ENCODE measurements at places on chromosomes 3 and 15.

- DNase-seq: no peak
Measured at GRCh38 chr3:22846566-22846965, 356.6 kb upstream of the UBE2E2 start.

GRCh38 chr3:117442566-117442965, 733.0 kb downstream of the TUSC7 start:
- DNase-seq: no peak

GRCh38 chr3:25973122-25973521, 183.2 kb downstream of the OXSM start:
- DNase-seq: no peak

- DNase-seq: no peak
Measured at GRCh38 chr3:57577801-57578200, 19.3 kb downstream of the ARF4 start.

DNA sequence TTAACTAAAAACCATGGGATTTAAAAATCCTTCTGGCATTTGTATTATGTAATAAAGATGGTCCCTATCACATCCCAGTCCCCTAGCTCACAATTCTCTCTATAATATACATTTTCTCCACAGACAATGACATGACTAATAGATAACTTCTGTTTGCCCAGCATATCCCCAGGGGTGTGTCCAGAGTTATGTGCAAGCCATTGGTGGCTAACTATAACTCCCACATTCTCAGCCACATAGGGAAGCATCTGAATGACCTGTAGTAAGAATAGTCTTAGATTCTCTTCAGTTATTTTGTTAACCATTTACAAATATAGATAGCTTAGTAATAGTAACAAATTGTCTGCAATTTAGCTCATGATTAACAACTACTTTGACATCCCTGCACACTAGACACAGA, 52.2 kb upstream of the RBSN start:
- DNase-seq: no peak

GRCh38 chr15:49096090-49096750, 50.0 kb upstream of the SECISBP2L start:
- no peak for DNase-seq

DNA sequence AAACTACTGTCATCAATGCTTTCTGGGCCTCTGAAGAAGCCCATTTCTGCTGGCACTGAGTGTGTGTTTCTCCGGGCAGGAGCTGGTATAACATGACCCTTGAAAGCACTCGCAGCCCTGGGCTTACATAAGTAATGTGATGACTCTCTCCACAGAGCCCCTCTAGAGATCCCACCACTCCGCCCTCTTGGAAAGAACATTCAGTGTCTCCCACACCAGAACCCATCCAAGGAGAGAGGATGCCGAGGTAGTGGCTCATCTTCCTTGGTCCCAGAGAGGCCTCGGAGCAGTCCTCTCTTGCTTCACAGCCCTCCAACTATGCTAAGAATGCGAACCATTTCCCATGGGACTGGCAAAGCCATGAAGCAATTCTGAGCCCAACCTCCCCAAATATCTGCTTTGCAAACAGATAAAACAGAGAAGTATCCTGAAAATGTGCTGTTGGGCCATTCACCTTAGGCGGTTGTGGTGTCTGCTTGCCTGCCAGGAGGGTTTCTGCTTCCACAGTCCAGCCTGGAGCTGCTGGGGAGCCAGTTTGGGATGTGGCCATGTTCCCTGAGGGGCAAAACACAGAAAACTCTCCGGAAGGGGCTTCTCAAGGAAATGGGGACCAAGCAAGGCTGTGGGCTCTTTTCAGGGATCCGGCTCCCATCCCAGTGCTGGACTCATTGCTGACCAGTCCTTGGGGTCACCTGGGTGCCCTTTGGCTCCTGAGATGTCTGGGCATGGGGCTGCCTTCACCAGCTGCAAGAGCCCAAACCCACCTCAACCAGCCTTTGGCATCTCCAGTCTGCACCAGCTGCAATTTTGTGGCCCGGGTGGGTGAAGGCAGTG, 47.3 kb downstream of the AMOTL2 start:
- DNase-seq: no peak

DNA sequence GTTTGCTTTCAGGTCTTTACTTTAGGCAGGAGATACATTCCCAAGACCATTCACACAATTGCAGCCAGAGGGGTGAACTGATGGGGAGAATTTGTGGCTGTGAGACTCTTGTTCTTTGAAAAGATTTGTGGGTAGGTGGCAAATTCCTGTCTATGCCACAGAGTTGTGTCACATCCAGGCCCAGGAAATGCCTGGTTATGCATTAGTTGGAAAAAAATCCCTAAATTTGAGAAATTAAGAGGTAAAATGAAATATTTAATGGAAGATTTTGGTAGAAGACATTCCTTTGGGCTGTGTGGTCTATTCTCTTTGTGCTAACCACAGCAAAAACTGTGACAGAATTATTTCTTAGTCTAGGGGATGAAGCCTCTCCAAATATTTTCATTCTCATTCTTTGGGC, 28.8 kb downstream of the SAMMSON start:
- DNase-seq: no peak

- DNase-seq: no peak
Measured at GRCh38 chr3:178822722-178823121, 248.9 kb downstream of the ZMAT3 start.

DNA sequence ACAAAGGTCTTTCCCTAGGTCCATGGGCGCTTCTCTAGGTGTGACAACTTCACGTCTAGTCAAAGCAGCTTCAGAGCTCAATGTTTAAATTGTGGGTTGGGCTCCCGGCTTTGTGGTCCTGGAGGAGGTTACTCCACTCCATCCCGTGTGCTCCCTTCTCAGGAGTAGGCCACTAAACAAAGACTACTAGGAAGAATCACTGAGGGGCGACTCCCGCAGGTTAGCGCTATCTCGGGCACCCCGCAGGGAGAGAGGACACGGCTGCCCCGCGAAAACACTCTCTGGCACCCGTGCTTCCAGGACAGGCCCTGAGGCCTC, 500 bp downstream of the PARP6 start:
- no peak for DNase-seq

GRCh38 chr3:194169595-194169994, 33.6 kb downstream of the HES1 start:
- no peak for DNase-seq

DNA sequence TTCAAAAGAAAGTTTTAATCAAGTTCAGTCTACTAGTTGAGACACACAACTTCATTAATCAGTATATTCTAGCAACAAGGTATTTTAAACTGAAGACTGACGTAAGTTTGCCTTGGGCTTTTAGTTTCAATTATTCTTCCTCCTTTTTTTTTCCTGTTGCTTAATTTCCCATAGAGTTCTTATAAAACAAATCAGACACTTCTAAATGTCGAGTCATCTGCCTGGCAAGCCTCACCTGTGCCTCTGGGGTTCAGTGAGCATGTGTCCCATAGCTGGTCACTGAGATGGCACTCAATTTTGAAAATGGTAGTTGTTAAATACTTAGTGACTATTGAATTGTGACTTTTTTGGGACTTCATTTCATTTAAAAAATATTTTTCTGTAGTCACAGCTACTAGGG, 27.4 kb downstream of the NKIRAS1 start:
- DNase-seq: no peak

GRCh38 chr3:192642651-192643050, 84.7 kb downstream of the FGF12 start:
- no peak for DNase-seq

DNA sequence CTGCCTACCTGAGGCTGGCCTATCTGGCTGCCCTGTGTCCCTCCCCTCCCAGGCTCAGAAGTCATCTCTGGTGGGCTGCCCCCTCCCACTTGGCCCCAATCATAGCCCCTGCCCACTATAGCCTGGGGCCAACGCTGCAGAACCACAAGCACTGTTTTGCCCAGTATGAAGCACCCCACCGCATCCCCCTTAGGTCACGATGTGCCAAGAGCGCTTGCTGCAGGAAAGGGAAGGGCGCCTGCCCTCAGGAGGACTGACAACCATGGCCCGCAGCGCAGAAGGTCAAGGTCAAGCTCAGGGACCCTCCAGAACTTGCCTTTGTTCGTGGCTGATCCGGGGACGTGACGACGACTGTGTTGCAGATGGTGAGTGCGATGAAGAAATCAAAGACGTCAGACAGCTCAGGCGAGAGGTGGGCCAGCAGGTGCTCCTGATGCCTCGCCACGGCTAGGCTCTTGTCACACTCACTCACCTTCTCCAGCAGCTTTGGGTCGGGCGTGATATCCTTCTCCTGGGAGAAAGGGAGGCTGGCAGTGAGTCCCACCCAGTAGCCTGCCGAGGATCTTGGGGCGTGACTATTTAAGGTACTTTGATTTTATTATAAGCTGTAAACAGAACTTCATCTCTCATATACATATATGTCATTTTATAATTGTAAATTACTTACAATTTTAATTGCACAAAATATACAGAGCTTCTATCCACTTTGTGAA, 146.6 kb downstream of the ATP10A start:
- DNase-seq: no peak

DNA sequence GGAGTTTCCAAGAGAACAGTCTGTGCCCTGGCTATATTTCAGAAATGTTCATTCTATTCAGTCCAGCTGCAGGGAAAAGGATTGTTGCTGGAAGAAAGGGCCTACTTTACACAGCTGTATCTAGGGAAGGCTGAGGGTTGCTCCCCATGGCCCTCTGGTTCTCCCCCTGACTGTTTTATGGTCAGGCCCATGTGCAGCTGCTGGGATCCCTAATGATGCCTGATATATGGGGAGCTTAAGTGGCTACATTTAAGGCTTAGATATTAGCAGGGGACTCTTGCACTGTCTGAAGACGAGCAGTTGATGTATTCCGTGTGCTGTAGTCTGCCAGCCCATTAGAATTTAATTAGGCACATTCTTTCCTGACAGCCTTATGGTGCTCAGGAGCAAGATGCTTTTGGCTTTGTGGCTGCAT, 72.0 kb downstream of the FAM43A start:
- peak; percentile 54 for DNase-seq

DNA sequence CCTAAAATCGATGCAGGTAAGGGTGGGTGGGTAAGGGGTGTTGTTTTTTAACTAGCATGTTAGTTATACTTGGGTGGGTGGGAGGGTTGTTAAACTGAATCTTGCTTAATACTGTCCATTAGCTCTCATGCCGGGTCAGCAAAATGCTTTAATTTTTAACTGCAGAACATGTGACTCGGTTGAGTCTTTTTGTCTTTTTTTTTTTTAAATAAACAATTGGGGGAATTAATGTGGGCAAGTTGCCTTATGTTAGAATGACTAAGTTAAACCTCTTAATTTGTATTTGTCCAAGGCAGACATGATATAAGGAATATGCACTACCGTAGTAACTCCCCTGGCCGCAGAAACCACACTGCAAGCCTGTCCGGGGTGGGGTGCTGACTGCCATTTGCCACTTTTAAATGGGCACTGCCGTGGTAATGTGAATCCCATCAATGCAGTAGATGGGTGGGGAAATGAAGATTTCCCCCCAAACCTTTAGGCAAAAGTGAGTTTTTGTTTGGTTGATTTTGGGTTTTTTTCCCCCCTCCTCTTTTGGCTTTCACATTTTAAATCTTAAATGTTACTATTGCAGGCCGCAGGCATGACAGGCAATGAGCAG, 54.3 kb upstream of the CCR4 start:
- DNase-seq: no peak

GRCh38 chr15:59306520-59307164, 66.0 kb downstream of the MYO1E start:
- no peak for DNase-seq

DNA sequence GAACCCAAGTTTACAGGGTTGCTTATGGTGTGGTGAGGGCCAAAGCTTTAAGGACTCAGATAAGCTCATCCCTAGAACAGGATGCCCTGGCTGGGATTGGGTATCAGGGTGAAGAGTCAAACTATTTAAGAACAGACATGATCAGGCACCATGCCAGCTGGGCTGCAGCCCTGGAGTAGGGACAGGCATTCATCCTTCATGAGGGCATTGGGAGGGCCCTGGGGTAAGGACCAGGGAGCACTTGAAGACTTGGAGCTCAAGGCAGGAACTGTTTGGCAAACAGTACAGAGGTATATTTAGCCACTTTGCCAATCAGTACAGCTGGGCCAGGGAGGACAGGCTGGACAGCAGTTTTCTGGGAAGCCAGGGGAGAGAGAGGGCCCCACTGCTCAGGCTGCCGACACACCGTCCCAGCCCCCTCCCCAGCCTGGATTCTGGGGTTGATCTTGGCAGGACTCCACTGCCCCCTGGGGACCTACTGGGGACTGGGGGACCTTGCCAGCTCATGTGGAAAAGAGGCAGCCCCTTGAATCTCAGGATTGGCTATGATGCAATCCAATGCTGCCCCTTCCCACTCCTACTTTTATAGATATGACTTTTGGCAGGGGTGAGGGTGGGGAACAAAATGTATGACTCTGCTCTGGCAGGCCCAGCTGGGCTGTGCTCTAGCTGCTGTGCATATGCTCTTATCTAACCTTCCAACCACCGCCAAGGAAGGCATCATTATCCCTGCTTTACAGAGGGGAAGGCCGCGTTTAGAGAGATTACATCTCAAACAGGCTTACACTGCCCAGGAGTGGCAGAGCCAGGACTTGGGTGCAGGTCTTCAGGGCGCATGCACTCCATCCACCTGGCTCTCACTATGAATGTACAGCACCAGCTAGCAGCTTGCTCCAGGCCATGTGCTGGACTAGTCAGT, 2.3 kb downstream of the PLA2G4E start:
- DNase-seq: no peak

- peak; percentile 61 for DNase-seq
Measured at GRCh38 chr15:80265021-80265420, 13.0 kb upstream of the CTXND1 start.

- no peak for DNase-seq
Measured at GRCh38 chr15:100524326-100524725, 4.4 kb downstream of the CERS3 start.

- DNase-seq: no peak
Measured at GRCh38 chr3:157312376-157312745, 124.3 kb upstream of the PTX3 start.

- DNase-seq: no peak
Measured at GRCh38 chr15:58628206-58628947, 121.1 kb downstream of the ADAM10 start.

GRCh38 chr3:137998121-137999042, 11.6 kb upstream of the CLDN18 start:
- DNase-seq: no peak

DNA sequence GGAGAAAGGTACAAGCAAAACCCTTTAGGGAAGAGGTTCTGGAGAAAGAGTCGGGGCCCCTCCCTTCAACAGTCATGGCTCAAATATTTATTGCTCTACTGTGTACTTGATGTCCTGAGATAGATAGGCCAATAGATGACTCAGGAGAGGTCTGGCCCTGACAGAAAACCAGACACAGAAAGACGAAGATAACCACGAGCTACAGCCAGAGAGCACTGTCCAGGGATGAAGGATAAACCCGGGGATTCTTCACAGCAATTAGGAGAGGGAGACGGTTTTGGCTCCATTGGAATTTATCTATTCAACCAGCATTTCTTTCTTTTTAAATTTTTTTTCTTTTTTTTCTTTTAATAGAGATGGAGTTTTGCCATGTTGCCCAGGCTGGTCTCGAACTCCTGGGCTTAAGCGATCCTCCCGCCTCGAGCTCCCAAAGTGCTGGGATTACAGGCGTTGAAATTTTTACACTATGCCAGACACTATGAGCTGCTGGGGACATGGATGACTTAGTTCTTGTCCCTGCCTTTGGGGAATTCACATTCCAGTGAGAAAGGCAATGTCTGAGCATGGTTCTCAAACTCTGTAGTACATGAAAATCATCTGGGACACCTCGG, 4.6 kb upstream of the CIDEC start:
- DNase-seq: no peak

- no peak for DNase-seq
Measured at GRCh38 chr15:73952171-73952912, 26.1 kb downstream of the LOXL1 start.

- DNase-seq: no peak
Measured at GRCh38 chr15:49436751-49437150, 13.7 kb downstream of the FGF7 start.
